ENCODE measurements at places on chromosomes 13 and 19. TPM values are rescaled to one million over a fixed set of nuclear protein-coding genes. Genes with fewer than 3 reads are reported as not detected.

FAM32A gene
- 92.2 TPM for total RNA-seq

GPR12 gene
- not detected for total RNA-seq

OR7C1 gene
- not detected for total RNA-seq

SDHAF1 gene
- 71.2 TPM for total RNA-seq

GRCh38 chr13:95607366-95607765 lies 37.1 kb downstream of the DZIP1 start:
- DNase-seq: no peak

- no peak for DNase-seq
Measured at GRCh38 chr19:45171211-45171623, 6.8 kb downstream of the TRAPPC6A start.

DNA sequence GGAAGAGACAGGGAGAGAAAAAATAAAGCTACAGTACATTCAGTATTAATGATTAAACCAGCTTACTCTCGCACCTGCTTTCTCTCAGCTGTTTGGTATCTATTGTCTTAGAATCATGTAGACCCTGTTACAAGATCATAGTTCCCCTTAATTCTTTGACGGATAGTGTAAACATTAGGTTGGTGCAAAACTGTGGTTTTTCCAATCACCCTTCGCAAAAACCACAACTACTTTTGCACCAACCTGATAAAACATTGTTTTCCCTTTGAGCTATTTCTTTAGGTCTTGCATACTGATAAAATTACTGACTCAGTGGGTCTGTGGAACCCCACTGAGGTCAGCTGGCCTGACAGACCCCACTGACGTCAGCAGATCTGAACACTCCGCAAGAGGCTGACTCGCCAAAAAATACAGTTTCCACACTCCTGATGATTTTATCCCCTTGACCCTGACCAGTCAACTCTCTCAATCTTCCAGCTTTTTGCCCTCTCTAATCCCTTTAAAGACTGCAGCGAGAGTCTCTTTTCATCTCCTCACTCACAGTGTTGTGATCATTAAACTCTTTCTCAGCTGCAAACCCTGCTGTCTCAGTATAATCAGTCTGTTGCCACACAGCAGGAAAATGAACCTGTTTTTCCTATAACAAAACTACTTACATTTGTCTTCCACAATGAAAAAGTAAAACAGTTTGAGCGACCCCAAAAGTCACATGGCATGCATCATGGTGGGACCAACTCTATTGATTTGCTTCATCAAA lies 123.9 kb downstream of the SLITRK6 start:
- no peak for DNase-seq

DNA sequence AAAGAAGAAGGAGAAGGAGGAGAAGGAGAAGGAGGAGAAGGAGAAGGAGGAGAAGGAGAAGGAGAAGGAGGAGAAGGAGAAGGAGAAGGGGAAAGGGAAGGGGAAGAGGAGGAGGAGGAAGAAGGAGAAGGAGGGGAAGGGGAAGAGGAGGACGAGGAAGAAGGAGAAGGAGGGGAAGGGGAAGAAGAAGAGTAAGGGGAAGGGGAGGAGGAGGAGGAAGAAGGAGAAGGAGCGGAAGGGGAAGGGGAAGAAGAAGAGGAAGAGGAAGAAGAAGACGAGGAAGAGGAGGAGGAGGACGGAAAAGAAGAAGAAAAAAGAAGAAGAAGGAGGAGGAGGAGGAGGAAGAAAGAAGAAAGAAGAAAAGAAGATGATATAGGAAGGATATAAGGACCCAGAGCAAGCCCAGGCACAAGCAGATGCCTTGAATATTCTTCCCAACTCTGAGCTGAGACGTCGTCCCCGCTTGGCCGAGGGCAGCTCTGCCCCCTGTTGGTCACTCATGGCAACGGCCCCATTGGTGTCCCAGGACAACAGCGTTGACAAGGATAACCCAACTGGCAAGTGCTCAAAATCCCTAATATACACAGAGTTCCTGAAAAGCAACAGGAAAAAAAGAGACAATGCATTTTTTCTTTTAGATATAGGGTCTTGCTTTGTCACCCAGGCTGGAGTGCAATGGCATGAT lies 30.6 kb upstream of the IGSF23 start:
- DNase-seq: peak; percentile 62

DNA sequence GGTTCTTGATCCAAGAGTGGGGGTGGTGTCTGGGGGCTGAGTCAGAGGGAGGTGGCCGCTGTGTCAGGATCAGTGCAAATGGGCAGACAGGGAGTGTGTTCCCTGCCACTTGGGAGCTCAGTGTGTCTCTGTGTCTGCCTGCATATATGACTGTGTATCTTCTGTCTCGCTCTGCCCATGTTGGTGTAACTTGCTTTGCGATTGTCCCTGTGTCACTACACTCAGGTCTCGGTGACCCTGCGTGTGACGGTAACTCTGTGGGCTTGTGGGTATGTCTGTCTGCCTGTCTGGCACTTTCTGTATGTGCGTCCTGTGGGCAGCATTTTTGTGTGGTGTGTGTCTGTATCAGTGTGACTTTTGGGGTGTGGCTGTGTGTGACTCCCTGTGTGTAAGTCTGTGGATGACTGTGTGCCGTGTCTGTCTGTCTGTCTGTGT lies 8.2 kb upstream of the ERFL start:
- no peak for DNase-seq

GRCh38 chr13:51071493-51071892 lies 39.6 kb downstream of the C13orf42 start:
- DNase-seq: no peak

DNA sequence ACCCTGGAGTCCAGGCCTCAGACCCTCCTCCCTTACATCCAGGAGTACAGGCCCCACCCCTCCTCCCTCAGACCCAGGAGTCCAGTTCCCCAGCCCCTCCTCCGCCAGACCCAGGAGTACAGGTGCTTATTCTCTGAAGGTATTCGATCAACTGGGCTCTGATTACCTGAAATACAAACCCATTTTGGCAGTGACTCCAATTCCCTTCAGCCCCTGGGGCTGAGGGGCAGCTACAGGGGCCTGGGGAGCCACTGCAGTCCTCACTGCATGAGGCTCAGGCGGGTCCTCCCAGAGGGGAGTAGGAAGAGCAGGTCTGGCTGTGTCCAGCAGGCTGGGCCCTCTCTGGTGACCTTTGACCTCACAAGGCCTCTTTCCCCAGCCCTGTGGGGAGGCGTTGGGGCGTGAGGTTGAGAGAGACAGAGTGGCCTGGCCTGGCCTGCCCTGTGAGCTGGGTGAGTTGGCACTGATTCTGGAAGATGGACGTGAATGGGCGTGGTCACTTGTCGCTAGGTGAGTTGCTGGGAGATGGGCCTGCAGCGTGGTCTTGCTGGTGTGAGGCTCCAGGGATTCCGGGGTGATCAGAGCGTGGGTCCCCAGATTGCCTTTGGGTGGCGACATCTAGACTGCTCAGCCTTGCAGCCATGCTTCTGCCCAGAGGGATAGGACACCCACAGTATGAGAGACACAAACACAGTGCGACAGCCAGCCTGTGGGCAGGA lies 3.1 kb downstream of the BCAT2 start:
- DNase-seq: peak; percentile 63

DNA sequence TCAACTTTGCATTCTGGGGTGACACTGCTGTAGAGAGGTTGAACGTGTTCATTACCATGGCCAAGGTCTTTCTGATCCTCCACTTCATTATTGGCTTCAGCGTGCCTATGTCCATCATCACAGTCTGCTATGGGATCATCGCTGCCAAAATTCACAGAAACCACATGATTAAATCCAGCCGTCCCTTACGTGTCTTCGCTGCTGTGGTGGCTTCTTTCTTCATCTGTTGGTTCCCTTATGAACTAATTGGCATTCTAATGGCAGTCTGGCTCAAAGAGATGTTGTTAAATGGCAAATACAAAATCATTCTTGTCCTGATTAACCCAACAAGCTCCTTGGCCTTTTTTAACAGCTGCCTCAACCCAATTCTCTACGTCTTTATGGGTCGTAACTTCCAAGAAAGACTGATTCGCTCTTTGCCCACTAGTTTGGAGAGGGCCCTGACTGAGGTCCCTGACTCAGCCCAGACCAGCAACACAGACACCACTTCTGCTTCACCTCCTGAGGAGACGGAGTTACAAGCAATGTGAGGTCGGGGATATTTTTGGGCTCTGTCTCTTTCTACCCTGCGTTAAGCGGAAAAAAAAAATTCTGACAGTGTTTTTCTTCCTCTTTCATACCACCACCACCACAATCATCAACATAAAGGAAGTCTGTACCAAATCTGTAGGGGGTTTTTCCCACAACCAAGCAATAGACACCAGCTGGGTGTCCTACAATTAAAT lies 29.5 kb downstream of the FPR3 start:
- no peak for DNase-seq

Measured in Karpas-422 (cell line).